IPS-NIHi11 (cell line): ENCODE measurements at places on chromosomes 3 and 15.

DNA sequence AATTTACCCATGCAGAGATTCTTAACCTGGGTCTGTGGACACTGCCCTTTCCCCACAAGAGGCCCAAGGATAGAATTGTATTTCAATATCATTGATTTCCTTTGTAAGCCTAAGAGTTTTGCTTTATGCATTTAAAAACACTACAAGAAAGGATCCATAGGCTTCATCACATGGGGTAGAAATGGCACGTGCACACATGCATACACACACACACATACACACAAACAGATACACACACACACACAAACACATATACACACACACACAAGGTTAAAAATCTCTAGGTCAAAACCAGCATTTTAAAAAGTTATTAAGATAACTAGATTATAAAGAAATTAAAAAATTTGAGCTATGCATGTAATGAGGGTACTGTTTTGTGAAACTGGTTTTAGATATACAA is 35.5 kb upstream of the CD47 start:
- DNase-seq: no peak

- no peak for DNase-seq
Measured at GRCh38 chr3:150423761-150424160, 15.7 kb downstream of the TSC22D2 start.

DNA sequence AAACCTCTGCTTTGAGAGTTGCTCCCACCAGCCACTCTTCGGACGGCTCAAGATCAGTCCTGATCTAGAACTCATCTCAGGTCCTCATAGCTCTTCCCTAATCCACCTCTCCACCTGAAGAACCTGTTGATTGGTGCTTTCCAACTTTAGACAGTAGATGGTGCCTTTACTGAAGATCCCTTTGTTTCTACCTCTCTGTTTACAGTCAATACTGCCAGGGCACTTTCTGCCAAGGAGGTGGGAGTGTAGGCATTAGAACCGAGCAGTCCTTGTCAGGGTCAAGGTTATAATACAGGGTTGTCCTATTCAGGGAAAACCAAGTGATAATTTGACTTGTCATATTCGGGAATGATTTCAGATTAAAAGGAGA is 1.2 kb downstream of the CGNL1 start:
- DNase-seq: peak; percentile 26

- no peak for DNase-seq
Measured at GRCh38 chr3:190512666-190513065, 1.2 kb upstream of the IL1RAP start.

DNA sequence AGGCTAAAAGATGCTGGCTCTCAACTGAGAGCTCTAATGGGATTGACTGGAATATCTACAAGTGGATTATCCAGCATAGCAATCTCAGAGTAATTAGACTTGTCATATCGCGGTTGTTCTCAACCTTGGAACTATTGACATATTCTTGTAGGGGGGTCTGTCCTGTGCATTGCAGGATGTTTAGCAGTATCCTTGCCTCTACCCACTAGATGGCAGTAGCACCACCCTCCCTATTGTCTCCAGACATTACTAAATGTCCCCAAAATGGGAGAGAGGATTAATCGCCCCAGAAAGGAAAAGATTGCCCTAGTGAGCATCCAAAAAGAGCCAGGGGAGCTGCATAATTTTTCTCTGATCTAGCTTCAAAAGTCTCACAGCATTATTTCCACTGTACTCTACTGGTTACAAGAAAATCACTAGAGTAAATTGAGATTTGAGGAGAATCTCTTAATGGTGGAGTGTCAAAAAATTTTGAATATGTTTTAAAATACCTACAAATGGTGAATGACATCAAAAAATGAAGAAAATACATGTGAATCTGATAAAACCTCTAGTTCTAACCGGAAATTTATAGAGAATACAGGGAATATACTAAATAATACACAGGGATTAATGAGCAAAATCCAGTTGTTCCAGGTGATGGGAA is 388.2 kb upstream of the AGTR1 start:
- peak; percentile 71 for DNase-seq

- no peak for DNase-seq
Measured at GRCh38 chr3:39038165-39038564, 13.6 kb downstream of the SCN11A start.
